ENCODE measurements at places on chromosomes 5 and 9.

GRCh38 chr9:21761309-21761901 is 41.0 kb upstream of the MTAP start:
- no peak for DNase-seq

GRCh38 chr5:120919017-120919416 is 454.9 kb downstream of the PRR16 start:
- DNase-seq = no peak

- DNase-seq = no peak
These were observed 18.7 kb upstream of the PSD2 start for GRCh38 chr5:139776861-139777260.

- peak; percentile 95 for DNase-seq
These were observed 117.5 kb downstream of the ZNF608 start for GRCh38 chr5:124628721-124629596.

DNA sequence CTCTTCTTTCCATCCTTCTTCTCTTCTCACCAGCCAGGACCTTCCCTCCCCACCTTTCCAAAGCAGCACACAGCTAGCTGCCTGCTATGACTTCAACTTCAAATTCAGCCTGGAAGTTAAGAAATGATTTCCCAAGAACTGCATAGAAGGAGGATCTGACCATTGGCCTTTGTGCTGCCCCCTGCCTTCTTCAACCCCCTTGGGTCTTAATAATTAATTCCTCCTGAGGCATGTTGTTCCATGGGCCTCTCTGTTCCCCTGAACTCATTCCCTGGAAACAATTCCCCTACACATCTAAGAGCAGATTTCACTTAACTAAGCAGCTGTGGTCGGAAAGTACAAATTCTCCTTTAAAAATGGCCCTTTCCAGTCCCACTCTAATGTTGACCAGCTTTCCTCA is 62.4 kb downstream of the ADAMTS12 start:
- DNase-seq = no peak

- no peak for DNase-seq
These were observed 416.4 kb downstream of the EFNA5 start for GRCh38 chr5:107254214-107254901.

DNA sequence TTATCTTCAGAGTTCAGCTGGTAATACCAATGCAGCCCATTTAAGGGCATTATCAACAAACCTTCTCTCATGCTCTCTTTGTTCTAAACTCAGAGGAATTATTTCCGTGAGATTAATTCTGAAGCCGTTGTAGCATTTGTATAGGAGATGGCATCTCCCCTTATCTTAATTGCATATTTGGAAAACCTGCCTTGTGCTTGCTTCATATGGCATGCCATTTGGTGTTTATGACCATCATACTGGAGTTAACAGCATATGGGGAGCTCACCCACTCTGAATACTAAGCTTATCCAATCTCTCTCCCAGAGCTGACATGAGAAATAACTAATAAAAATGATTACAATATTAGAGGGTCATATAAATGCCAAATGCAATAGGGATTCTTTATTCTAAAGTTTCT is 243.2 kb downstream of the BRINP1 start:
- no peak for DNase-seq
